ENCODE measurements at places on chromosomes 16 and 17. TPM values are rescaled to one million over a fixed set of nuclear protein-coding genes. Genes with fewer than 3 reads are reported as not detected.

ENPP7 gene
- 20.5 TPM for total RNA-seq

CCDC40 gene
- 8.5 TPM for total RNA-seq

PITPNC1 gene
- total RNA-seq, result 13.0 TPM

ZDHHC1 gene
- 11.3 TPM for total RNA-seq

SLC16A13 gene
- total RNA-seq, result 15.5 TPM

KRT10 gene
- total RNA-seq, result 83.0 TPM

PDIA2 gene
- total RNA-seq, result 1.6 TPM

MAP2K6 gene
- 11.9 TPM for total RNA-seq

BAIAP3 gene
- total RNA-seq, result 5.0 TPM

CDH5 gene
- 0.46 TPM for total RNA-seq

GJD3 gene
- total RNA-seq, result 0.43 TPM

GRCh38 chr16:52066962-52067361 lies 480.0 kb downstream of the TOX3 start:
- DNase-seq, result no peak
- no peaks in the 10 kb centered on the region for H3K4me1 ChIP-seq
- H3K27ac ChIP-seq, result no peak overlapping the region
- peaks cover 10% of the 10 kb centered on the region for H3K27me3 ChIP-seq

DNA sequence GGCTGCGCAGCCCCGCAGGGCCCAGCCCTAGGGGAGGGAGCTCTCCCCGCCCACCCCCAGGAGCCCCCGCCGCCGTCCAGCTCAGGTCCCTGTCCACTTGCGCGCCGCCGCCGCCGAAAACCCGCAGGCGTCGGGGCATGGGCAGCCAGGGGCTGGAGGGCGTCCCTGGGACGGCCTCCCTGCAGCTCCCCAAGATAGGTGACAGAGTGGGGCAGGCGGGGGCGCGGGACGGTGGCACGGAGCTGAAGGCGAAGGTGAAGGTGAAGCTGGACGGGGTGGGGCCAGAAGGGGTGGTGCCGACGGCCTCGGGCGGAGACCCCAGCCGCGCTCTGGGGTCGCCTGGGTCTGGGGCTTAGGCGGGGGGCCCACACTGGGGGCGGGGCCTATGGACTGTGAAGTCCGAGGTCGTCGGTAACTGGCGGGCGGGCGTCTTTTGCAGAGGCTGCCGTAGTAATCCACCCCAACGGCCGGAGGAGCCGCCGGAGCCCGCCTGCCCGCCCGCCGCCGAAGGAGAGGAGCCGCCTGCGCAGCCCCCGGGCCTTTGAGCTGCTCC lies 27.2 kb downstream of the SREBF1 start:
- H3K4me1 ChIP-seq, result peaks cover 27% of the 10 kb centered on the region
- H3K27me3 ChIP-seq, result no peaks in the 10 kb centered on the region
- no peak for DNase-seq
- H3K27ac ChIP-seq, result no peak overlapping the region

DNA sequence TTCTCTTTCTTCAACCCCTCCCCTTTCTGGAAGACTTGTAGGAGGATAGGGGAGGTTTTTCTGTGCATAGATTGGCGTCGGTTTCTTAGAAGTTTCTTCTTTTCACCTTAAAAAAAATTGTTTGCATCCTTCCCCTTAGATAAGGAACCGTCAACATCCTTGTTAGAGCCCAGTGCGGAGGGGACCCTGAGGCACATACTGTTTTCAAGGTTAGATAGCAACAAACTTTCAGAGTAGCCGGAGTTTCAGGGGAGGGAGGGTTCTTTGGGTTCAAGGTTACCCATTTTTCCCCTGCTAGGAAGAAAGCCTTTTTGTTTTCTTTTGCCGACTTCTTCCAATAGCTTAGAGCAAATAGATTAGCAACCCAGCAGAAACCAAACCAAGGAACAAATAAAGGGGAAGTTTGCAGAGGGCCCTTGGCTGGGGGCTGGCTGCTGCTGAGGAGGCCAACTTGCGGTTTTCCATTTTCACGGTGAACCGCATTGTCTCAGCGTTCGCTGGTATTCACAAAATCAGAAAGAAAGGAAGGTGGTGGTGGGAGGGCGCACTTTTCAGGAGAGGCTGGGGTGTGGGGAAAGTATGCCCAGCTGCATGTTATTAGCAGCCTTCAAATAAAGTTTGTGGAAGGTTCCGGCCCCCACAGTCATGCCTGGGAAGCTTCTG lies 28.8 kb downstream of the MSI2 start:
- peak overlapping the region; percentile 4 for H3K27ac ChIP-seq
- peaks cover 27% of the 10 kb centered on the region for H3K36me3 ChIP-seq
- H3K27me3 ChIP-seq, result no peaks in the 10 kb centered on the region
- peaks cover 83% of the 10 kb centered on the region for H3K4me1 ChIP-seq

DNA sequence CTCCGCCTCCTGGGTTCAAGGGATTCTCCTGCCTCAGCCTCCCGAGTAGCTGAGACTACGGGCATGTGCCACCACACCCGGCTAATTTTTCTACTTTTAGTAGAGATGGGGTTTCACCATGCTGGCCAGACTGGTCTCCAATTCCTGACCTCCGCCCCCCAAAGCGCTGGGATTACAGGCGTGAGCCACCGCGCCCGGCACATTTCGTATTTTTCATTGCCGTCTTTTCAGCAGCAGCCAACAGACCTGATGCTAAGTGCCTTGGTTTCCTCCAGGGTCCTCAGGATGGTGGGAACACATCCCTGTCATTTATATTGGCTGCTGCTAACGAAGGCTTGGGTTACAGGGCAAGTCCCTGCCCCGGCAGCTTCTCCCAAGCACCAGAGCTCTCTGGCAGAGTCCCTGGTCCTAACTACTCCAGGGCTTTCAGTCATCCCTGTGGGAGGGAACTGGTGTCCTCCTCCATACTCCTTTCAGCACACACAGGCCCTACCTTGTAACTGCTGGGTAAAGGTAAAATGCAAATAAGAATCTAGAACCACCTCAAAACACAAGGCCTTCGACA lies 1.5 kb upstream of the RNF157 start:
- peak overlapping the region; percentile 76 for H3K27ac ChIP-seq
- peak overlapping the region; percentile 88 for H3K4me3 ChIP-seq
- H3K36me3 ChIP-seq, result no peaks in the 10 kb centered on the region
- H3K4me1 ChIP-seq, result peaks cover 46% of the 10 kb centered on the region
- DNase-seq, result peak; percentile 55

- no peaks in the 10 kb centered on the region for H3K36me3 ChIP-seq
- H3K4me1 ChIP-seq, result peaks cover 11% of the 10 kb centered on the region
- H3K4me3 ChIP-seq, result no peak overlapping the region
- no peaks in the 10 kb centered on the region for H3K27me3 ChIP-seq
- DNase-seq, result no peak
- no peak overlapping the region for H3K27ac ChIP-seq
These were observed 4.7 kb upstream of the KAT7 start for GRCh38 chr17:49783791-49784190.

DNA sequence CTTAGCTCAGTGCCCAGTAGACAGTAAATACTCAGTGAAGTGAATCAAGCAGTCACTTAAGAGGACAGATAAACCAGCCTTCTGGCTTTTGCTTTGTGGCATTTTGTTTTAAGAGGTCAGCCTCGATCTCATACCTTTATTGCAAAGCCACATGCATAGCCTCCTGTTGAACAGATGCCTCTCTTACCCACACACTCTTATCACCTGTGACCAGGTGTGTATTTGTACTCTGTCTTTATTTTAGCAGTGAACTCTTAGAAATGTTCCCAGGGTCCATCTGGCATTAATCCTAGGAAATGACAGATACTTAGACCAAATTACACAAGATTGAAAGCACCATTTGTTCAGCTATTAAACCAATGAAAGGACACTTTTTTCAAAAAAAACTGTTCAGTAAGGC lies 1426.5 kb downstream of the CDH11 start:
- no peak overlapping the region for H3K27ac ChIP-seq
- DNase-seq, result no peak
- H3K4me1 ChIP-seq, result no peaks in the 10 kb centered on the region
- H3K4me3 ChIP-seq, result no peak overlapping the region

GRCh38 chr17:9220398-9221146 lies 199.3 kb downstream of the NTN1 start:
- peaks cover 18% of the 10 kb centered on the region for H3K4me1 ChIP-seq
- peak overlapping the region; percentile 48 for H3K27ac ChIP-seq
- H3K27me3 ChIP-seq, result peaks cover 7% of the 10 kb centered on the region
- H3K36me3 ChIP-seq, result peaks cover 12% of the 10 kb centered on the region
- no peak for DNase-seq

GRCh38 chr17:76781056-76781982 lies 43.4 kb downstream of the MFSD11 start:
- no peak overlapping the region for H3K27ac ChIP-seq
- H3K4me3 ChIP-seq, result no peak overlapping the region
- peaks cover 11% of the 10 kb centered on the region for H3K36me3 ChIP-seq

- no peak overlapping the region for H3K4me3 ChIP-seq
- H3K27ac ChIP-seq, result no peak overlapping the region
- H3K27me3 ChIP-seq, result peaks cover 51% of the 10 kb centered on the region
- no peaks in the 10 kb centered on the region for H3K36me3 ChIP-seq
- DNase-seq, result no peak
These were observed 177.7 kb downstream of the TMEM132E start for GRCh38 chr17:34757106-34757505.

GRCh38 chr17:1071103-1071825 lies 74.3 kb downstream of the TIMM22 start:
- peaks cover 8% of the 10 kb centered on the region for H3K4me1 ChIP-seq
- no peak overlapping the region for H3K27ac ChIP-seq
- no peak overlapping the region for H3K4me3 ChIP-seq
- no peaks in the 10 kb centered on the region for H3K27me3 ChIP-seq

GRCh38 chr16:1926271-1926670 lies 8.1 kb upstream of the HS3ST6 start:
- peaks cover 5% of the 10 kb centered on the region for H3K4me1 ChIP-seq
- H3K27me3 ChIP-seq, result peaks cover 33% of the 10 kb centered on the region
- H3K36me3 ChIP-seq, result no peaks in the 10 kb centered on the region
- DNase-seq, result no peak
- H3K4me3 ChIP-seq, result no peak overlapping the region

DNA sequence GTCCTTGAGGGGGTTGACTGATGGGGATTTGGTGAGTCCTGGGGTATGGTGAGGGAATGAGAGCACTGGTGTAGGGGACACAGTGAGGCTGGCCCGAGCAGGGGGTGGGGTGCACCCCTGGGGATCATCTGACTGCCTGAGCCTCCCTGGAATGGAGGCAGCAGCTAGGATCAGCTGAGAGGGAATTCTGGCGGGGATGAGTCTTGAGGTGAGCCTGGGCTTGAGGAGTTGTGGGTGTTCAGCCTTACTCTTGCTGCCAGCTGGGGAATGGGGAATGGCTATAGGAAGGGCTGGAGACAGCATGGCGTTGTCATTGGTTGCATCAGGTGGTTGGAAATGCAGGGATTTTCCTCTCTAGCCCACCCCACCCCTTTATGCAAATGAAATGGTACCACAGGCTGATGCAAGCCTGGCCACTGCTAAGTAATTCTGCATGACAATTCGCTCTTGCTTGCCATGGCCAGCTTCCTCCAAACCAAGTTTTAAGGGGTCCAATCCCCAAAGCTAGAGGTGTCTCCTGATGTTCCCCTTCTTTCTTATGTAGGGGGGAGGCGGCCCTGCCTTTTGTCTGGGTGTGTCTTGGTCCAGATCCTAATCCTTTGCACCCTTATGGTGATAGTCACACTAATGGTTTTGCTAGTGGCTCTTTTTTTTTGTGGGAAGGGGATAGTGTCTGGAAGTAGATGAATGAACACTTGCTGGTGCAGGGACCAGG lies 7.5 kb downstream of the NFE2L1 start:
- peak overlapping the region; percentile 73 for H3K4me3 ChIP-seq

- no peak overlapping the region for H3K4me3 ChIP-seq
- peak overlapping the region; percentile 23 for H3K27ac ChIP-seq
- no peak for DNase-seq
- H3K36me3 ChIP-seq, result peaks cover 7% of the 10 kb centered on the region
- no peaks in the 10 kb centered on the region for H3K27me3 ChIP-seq
These were observed 4.8 kb downstream of the TBC1D16 start for GRCh38 chr17:80030730-80031410.

DNA sequence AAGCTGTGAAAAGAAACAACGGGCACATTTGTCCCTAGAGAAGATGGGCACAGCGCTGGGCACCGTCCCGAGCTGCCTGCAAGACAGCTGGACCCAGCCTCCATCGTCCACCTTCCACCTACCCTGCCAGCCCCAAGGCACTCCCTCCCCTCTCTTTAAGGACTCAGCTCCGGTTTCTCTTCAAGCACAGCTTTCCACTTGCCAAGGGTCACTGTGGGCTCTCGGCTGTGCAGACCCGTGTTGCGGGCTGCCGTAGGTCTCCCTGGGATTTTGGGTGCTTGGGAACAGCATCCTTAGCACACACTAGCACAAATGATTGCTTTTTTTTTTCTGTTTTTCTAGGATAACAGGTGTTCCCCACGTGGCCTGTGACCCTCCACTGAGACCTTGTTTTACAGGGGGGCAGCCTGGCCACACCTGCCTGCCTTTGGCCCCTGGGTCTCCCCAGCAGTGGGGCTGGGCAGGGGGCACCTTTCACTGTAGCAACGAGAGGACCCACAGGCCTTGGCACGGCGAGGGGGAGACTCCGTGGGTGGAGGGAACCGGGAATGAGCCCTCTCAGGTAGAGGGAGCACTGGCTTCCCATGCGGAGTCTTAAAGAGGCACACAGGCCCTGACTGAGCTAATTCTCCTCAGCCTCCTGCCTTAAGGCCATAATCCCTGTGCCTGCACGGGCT lies 1.4 kb downstream of the CHMP6 start:
- H3K27ac ChIP-seq, result peak overlapping the region; percentile 64
- no peaks in the 10 kb centered on the region for H3K36me3 ChIP-seq
- peaks cover 9% of the 10 kb centered on the region for H3K27me3 ChIP-seq
- no peaks in the 10 kb centered on the region for H3K4me1 ChIP-seq
- H3K4me3 ChIP-seq, result peak overlapping the region; percentile 86
- no peak for DNase-seq

GRCh38 chr16:89033796-89034572 lies 57.0 kb upstream of the CBFA2T3 start:
- DNase-seq, result no peak
- no peaks in the 10 kb centered on the region for H3K36me3 ChIP-seq
- H3K27me3 ChIP-seq, result peaks cover 55% of the 10 kb centered on the region
- no peak overlapping the region for H3K27ac ChIP-seq
- no peak overlapping the region for H3K4me3 ChIP-seq

DNA sequence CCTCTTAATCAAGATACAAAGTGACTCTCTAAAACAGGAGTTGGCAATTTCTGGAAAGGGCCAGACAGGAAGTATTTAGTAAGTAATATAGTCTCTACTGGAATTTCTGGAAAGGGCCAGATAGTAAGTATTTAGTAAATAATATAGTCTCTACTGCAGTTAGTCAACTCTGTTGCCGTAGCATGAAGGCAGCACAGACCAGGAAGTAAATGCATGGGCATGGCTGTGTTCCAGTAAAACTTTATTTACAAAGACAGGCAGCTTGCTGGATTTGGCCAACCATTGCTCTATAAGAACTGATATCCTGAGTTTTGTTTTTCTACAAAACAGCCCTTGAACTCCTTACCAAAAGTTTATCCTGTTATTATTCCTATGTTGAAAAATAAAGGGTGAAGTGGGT lies 16.9 kb downstream of the LDAF1 start:
- no peaks in the 10 kb centered on the region for H3K27me3 ChIP-seq
- no peak overlapping the region for H3K27ac ChIP-seq
- no peak for DNase-seq

- peak overlapping the region; percentile 83 for H3K27ac ChIP-seq
- DNase-seq, result no peak
- peaks cover 8% of the 10 kb centered on the region for H3K27me3 ChIP-seq
- H3K36me3 ChIP-seq, result no peaks in the 10 kb centered on the region
- no peak overlapping the region for H3K4me3 ChIP-seq
These were observed 99.5 kb downstream of the SYCE1L start for GRCh38 chr16:77298418-77299360.

- no peaks in the 10 kb centered on the region for H3K4me1 ChIP-seq
- H3K27me3 ChIP-seq, result no peaks in the 10 kb centered on the region
- no peak overlapping the region for H3K27ac ChIP-seq
- no peak overlapping the region for H3K4me3 ChIP-seq
These were observed 11.8 kb upstream of the PECAM1 start for GRCh38 chr17:64402469-64402868.

Data from type B pancreatic cell (in vitro differentiated cells).